ENCODE measurements at places on chromosomes 2 and 18.

DNA sequence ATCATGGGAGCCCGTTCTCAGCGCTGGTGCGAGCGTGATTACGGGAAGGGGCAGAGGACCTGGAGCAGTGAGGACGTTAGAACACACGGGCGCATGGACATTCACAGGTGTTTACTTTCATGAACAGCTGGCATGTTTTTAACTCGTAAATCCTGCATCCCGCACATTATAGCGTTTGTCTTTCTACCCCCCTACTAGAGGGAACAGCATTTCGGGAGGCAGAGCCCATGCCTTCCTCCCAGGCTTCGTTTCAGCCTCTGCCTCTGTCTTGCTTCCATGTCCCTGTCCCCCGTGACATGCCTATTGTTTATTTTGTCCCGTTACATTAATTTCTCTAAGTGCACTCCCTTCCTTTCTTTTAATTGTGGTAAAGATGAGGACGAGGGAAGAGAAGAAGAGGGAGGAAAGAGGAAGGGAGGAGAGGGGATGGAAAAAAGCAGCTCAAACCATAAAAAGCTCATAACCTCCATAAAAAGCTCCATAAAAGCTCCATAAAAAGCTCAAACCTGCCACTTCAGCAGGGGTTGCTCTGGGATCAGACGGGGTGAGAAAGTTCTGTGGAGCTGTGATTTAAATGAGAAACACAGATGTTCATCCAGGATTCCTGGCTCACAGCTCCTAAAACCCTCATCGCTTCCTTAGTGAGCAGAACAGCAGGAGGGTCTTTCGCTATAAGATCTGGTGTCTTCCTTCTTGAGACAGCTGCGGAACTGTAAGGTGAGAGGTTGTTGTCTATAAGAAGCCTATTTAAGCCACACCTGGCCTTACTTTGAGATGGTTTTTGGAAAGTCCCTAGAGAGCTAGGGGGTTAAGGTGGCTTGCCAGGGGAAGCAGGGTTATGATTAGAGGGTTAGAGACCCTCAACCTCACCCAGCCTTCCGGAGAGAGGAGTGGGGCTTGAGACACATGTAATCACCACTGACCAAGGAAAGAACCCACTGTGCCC lies 66.6 kb upstream of the SNTG2 start:
- no peak for DNase-seq

DNA sequence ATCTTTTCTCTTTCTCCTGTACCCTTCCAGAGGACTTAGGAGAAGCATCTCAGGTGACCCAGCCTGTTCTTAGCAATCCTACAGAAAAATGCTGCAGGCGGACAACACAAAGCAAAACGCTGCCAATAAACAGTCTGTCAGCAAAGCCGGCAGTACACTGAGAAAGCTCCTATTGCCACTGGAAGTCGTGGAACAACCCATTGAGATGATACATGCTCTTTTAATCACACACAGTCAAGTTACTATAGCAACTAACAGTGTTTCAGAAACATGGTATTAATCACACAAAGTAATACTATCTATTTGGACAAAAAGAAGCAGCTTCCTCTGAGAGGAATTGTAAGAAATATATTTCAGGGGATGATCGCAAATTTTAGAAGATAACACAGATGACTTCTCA lies 10.5 kb downstream of the CTLA4 start:
- DNase-seq = no peak

DNA sequence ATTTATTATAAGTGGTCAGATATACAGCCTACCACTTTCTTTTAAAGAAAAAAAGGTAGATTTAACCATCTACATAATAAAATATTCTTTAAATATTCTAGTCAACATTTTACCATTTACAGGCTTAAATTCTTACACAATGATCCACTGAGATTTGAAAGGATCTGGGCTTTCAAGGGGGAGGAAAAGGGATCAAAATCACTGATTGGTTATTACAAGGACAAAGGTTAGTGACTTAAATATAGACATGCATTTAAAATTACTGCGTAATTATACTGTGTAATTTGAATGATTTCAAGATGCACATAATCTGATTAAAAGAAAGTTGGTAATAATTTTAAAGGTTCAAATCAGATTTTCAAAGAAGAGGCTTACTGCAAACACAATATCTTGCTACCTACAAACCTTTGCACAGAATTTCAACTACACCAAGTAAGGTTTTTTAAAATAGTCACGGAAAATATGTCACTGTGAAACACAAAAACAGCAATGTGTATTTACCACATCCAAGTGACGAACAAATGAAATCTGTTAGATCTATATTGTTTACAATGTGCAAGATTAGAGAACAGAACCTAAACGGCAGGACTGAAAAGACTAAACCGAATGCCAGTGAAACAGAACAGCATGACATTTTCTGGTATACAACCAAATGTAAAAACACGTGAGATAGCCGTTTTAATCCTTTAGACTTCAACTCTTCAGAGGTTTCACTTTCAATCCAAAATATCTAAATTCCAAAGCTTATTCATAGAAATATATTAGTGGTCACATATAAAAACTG lies 40.8 kb downstream of the RTN4 start:
- no peak for DNase-seq

DNA sequence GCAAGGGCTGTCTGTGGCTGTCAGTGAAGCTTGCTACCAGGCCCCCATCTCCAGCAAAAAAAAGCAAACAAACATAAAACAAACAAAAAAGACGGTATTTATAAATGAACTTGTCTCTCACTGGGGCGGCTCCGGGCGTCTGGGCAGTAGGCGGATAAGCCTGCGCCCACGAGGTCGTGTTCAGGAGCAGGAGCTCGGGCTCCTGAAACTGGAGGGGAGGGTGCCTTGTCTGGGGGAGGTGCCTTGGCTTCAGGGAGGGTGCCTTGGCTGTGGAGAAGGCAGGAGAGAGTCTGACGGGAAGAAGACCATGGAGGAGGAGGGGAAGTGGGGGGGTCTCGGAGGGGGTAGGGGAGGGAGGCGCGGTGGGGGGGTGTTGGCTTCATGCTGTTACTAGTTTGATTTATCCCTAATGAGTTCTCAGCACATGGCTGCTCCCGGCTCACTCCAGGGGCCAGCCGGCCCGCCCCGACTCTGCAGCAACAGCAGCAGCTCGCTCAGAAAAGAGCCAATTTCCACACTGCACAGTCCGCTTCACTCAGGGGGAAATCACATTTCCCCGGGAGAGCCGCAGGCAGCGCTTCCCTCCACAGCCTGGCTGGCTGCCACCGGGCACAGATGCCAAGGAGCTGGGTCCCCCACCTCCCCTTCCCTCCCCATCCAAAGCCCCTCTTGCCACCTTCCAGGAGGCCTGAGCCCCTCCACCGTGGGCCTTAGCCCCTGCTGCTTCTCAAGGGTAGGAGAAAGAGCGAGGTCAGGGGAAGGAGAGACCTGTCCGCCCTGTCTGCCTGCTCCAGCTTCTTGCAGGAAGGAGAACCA lies 38.7 kb downstream of the PSD4 start:
- peak; percentile 49 for DNase-seq

GRCh38 chr2:46569061-46569560 lies 89.7 kb downstream of the TMEM247 start:
- DNase-seq = peak; percentile 58

- DNase-seq = no peak
Observed at GRCh38 chr2:173734797-173735196, 230.4 kb downstream of the SP3 start.

DNA sequence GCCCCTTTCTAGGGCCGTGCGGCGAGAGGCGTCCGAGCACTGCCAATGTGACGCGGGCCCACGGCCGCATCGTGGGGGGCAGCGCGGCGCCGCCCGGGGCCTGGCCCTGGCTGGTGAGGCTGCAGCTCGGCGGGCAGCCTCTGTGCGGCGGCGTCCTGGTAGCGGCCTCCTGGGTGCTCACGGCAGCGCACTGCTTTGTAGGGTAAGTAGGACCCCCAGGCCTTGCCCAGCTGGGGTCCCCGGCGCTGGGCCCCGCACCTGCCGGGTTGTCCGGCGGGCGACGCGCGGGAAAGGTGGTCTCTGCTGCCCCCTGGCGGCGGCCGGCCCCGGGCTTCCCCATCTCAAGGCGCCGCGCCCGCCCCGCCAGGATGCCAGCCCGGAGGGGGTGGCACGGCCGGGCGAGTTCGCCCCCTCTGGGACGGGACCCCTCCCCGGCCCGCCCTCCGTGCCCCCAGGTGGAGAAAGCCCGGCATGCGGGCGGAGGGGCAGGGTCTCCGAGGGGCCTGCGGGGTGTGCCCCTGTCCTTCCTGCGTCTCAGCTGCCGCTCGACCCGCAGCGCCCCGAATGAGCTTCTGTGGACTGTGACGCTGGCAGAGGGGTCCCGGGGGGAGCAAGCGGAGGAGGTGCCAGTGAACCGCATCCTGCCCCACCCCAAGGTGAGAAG lies 1.9 kb downstream of the PRSS56 start:
- DNase-seq = peak; percentile 64

DNA sequence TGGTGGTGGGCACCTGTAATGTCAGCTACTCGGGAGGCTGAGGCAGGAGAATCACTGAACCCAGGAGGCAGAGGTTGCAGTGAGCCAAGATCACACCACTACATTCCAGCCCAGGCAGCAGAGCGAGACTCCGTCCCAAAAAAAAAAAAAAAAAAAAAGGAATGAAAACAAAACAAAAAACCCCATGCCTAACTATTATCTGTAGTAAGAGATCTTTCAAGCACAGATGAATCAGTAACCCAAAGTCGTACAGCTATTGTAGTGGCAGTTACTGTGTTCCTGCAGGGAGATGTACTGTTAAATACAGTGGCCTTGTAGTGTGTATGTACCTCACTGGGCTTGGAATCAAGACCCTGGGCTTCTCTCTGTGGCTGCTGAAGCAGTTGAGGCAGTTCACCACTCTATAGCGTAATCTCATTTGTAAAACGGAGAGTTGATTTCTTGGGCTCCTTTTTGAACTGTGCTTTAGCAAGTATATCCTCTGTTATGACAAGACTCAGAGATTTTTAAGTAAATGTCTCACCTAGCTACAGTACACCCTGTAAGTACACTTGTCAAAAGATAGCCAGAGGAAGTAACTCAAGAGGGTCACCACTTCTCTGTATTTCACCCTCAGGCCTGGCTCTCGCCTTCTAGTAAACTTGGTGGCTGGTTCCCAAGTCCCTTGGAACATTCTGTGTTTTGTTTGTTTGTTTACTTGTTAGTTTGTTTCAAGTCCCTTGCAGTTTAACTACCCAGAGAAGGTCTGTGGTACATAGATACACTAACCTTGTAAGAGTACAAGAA lies 109.6 kb upstream of the FOSL2 start:
- no peak for DNase-seq

DNA sequence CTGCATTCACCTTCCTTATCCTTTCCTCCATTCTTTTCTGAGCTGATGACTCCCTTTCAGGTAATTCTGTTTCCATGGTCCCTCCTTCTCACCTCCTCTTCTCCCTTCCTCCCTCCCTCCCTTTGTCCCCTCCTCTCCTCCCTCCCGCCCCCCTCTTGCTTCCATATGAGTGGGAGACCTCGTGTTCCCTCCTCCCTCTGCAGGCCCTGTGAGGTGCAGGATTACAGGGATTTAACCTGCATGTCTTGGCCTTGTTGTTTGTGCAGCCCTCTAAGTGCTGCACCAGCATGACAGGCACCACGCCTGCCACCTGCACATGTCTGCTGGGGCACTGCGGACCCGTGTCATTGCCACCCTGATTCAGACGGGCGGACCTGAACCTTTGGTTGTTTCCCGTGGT lies 103.1 kb downstream of the SNTG2 start:
- no peak for DNase-seq

DNA sequence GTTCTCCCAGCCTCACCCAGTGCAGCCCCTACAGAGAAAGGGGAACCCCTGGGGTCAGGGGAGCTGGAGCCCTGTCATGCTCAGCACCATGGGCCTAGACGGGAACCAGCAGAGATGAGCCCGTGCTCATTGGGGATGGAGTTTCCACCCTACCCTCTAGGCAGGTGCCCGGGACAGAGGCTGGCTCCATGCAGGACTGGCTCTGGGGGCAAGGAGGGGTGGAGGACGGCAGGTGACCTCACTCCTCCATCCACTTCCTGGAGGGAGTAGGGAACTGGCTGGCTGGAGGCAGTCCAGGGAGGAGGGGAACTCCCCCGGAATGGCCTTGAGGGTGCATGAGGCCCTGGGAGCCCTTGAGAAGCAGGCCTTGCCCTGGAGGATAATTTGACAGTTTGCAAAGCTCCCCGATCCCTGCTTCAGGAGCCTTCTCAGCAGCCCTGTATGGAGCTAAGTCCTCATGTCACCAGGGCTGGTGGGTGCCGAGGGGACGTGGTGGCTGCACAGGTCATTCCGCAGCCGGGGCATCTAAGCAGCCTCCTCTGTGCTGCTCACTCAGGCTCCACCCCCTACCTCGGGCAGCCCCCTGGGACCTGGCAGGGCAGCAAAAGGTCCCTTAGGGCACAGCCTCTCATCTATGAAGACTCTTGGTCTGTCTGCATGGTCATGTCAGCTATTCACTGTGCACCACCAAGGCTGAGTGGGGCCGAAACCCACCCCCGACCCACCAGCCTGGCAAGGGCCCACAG lies 2.1 kb downstream of the NEURL3 start:
- no peak for DNase-seq

DNA sequence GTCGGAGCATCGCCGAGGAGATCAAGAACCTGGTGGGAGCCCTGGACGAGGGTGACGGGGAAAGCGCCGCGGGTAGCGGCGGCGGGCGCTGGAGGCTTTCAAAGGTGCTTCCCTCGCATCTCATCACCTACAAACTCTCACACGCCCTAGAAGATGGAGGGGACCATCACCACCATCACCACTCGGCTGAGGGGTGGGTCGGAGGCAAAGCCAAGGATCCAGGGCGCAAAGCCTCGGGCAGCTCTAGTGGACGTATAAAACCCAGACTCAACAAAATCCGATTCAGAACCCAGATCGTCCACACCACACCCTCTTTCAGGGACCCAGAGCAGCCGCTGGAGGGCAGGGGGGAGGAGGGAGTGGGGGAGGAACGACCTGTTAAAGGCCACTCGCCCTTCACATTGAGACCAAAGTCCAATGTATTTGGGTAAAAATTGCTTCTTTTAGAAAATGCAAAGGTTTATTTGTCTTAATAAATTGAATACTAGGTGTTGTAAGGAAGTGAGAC lies 1.5 kb downstream of the SOWAHC start:
- DNase-seq = no peak
